Stimulated activated effector memory CD8-positive, alpha-beta T cell treated with anti-CD3 and anti-CD28 coated beads, Interleukin-12 subunit alpha, Interleukin-12 subunit beta, amount 100 ng/mL, for 72 hours (primary cell): ENCODE measurements at places on chromosomes 13 and 19.

GRCh38 chr19:13154241-13154778, 4.1 kb downstream of the IER2 start:
- DNase-seq: peak; percentile 56

- no peak for DNase-seq
Observed at GRCh38 chr19:4474514-4475022, 2.5 kb downstream of the HDGFL2 start.

- DNase-seq: no peak
Observed at GRCh38 chr19:46349311-46349993, 2.6 kb downstream of the PPP5C start.

DNA sequence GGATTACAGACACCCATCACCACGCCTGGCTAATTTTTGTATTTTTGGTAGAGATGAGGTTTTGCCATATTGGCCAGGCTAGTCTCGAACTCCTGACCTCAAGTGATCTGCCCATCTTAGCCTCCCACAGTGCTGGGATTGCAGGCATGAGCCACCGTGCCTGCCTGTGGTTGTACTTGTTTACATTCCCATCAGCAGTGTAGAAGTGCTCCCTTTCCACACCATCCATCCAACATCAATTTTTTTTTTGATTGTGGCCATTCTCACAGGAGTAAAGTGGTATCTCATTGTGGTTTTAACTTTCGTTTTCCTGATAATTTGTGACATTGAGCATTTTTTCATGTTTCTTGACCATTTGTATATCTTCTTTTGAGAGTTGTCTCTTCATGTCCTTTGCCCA, 1019.4 kb upstream of the SLC10A2 start:
- DNase-seq: no peak

DNA sequence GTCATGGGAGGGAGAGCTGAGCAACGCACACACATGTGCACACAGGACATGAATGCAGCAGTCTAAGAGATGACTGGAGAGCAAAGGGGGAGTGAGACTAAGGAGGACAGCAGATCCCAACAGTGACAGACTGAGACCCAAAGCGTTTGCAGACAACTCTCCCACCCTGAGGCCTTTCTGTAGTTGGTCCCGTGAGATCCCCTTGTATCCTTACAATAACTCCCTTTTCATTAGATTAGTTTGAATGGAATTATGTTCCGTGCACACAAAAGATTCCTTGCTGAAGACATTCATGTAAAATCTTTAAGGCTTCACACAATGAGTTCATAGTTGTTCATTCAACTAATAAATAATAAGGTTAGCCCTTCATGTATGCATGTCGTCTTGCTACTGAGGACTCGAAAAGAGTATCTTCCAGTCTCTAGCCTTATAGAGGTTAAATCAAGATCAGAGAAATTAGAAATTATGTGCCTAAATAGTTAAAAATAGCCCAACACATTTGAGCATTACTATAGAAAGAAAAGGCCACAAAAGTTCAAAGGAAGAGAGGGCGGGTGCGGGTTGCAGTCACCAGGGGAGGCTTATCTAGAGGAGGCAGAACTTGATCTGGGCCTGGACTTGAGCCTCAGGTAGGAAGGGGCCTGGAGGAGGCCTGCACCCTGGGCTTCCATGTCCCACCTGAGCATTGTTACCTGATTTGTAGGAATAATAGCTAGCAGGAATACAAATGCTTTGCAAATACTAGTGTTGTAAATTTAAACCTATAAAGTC, 3.1 kb upstream of the GTF3A start:
- no peak for DNase-seq

DNA sequence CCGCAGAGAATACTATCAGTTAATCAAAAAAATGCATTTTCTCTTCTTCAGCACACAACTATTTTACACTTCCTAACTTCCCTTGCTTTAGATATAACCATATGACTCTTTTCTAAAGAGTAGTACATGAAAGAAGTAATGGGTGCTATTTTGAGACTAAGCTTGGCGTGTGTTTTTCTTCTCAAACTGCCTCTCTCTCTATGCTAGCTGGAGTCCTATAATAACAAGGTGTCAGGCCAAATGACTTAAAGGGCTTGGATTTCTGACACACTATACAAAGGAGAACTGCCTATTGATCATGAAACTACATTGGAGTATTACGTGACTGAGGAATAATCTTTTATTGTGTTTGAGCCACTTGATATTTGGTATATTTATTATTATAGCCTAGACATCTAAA, 1330.1 kb upstream of the SPRY2 start:
- DNase-seq: no peak

DNA sequence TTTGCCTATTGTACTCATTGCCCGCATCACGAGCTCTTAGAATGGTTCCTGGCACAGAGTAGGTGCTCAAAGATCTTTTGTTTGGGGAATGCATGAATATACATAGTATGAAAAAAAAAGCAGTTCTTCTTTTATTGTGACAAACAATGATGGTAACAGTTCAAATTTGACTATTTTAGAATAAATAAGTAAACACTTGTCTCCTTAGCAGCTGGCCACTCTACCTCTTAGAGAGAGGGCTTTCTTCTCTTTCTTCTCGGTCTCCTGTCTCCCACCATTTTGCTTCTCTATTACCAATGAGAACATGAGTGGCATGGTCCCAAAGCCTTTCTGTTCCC, 639 bp upstream of the SLAIN1 start:
- no peak for DNase-seq

- DNase-seq: no peak
Observed at GRCh38 chr19:50266896-50267295, 62.3 kb downstream of the KCNC3 start.

DNA sequence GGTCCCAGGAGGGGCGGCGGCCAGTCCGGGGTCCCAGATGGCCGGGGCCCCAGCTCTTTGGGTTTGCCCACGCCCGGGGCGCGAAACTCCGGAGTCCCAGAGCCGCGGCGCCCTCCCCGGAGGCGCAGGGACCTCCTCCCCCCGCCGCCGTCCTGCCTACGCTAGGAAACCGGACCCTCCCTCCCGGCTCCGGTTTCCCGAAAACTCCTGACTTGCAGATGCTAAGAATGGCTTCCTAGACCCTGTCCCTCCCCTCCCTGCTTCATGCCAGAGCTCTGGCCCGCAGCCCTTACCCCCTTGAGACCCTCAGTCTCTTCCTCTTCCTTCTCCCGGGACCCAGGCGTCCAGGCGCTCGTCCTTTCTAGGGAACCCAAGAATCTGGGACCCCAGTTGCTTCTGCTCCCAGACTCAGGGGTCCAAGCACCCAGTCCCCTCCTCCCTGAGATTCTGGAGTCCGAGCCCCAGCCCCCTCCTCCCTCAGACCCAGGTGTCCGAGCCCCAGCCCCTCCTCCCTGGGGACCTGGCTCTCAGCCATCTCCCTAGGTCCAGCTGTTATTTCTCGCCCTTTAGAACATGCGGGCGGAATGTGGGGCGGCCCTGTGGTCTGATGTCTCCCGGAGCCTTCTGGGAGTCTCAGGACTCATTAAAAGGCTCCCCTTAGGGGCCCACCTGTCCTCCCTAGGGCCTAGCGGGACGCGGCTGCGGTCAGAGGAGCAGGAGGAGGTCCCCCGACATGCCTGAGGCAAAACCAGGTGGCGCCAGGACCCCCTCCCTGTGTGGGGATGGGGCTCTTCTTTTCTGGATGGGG, at the start of gene MYBPC2:
MYBPC2 (plus strand) TSS at position 672 of the 808 bp plus-strand sequence; CDS start at position 734, 62 bp downstream.
- DNase-seq: no peak

- no peak for DNase-seq
Observed at GRCh38 chr13:45518525-45519245, 53.9 kb downstream of the COG3 start.

DNA sequence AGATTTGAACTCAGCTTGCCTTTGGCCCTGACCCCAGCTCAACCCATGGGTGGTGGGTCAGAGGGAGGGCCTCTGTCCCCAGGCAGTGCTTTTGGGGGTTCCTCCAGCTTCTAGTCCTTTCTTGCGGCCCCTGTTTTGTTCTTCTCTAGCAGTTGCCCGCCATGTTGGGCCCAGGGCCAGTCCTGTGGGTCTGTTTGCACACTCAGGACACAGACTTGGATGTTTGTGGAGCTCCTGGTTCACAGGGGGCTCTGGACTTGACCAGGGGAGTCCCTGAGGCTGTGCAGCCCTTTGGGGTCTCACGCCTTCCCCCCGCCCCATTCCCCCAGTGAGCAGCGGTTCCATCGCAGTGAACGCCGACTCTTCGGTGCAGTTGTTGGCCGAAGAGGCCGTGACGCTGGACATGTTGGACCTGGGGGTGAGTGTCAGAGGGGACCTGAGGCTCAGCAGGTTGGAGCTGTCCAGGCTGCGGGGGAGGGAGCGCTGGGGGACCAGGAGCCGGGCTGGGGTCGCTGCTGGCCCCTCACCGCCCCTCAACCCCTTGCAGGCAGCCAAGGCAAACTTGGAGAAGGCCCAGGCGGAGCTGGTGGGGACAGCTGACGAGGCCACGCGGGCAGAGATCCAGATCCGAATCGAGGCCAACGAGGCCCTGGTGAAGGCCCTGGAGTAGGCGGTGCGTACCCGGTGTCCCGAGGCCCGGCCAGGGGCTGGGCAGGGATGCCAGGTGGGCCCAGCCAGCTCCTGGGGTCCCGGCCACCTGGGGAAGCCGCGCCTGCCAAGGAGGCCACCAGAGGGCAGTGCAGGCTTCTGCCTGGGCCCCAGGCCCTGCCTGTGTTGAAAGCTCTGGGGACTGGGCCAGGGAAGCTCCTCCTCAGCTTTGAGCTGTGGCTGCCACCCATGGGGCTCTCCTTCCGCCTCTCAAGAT, 2.5 kb downstream of the ATP5F1D start:
- peak; percentile 93 for DNase-seq

DNA sequence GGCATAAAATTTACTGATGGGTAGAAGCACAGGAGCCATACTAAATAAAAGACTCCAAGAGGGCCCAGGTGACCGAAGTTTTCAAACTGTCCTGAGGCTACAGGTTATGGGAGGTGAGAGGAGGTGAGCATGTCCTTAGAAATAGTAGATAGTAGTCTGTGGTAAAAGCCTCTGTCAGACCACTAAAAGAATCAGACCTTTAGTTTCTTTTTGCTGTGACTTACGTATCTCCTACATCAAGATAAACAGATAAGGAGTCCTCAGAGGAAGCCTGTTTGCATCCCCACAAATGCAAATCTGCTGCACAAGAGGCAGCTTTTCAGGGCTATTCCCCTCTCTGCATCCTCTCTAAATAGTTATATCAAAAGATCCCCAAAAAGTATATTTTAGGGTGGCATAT, 711.6 kb upstream of the SLITRK6 start:
- no peak for DNase-seq
